ENCODE measurements at places on chromosomes 1 and 21.

DNA sequence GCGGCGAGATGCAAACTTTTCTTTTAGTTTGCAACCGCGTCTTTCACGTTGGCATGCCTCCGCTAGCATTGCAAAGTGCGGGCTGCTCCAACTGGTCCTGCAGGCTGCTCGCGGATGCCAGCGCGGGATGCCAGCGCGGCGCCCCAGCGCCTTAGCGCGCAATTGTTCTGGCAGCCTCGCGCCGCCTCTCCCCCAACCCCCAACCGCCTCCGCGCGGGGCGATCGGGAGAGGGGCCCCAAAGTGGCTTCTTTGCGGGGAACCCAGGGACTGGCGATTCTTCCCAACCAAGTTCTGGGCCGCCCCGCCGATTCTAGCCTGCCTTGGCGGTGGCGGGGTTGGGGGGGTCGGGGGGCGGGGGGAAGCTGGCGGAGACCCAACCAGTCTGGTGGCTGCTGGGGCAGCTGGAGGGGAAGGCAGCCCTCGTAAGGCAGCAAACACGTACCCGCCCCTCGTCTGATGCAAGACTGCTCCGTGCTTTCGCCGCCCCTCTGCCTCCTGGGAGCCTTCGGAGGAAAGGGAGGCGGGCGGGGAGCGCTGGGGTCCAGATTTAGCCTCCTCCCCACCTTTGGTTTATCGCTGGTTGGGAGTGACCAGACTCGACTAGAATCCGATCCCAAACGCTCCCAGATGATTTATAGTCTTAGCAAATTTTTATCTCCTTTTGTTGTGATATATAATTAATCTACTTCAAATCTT, 756 bp downstream of the PHGDH start:
- DNase-seq = peak; percentile 68

DNA sequence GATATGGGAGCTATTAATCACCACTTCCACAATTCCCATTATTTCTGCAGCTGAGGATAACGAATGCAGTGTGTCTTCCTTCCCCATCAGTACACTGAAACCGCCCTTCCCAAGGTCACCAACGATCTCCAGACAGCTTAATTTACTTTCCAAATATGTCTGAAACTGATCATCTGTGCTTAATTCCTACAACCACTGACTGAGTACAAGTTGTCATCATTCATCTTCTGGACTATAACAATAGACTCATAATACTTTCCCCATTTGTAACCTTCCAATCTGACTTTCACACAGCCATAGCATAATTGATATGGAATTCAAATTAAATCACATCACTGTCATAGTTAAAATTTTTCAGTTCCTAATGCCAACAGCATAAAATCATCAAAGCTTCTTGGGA, 17.4 kb downstream of the DNM3 start:
- DNase-seq = no peak

DNA sequence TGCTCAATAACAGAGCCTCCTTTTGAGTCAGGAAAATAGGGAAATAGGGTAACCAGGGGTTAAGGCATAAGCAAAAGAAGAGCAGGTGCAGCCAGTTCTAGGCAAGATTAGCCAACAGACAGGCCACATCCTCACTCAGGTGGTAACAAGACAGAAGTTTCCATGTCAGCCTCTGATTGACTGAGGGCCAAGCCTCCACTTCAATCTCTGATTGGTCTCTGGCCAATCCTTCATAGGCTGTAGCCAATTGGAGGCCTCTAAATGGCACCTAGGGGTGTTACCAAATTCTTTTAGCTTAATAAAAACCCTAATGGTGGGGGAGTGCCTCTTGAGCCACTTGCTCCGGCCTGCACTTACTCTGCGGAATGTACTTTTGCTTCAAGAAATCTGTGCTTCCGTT, 37.2 kb downstream of the LACTBL1 start:
- DNase-seq = no peak

- DNase-seq = no peak
These were observed 1.9 kb upstream of the CFH start for GRCh38 chr1:196649990-196650389.

DNA sequence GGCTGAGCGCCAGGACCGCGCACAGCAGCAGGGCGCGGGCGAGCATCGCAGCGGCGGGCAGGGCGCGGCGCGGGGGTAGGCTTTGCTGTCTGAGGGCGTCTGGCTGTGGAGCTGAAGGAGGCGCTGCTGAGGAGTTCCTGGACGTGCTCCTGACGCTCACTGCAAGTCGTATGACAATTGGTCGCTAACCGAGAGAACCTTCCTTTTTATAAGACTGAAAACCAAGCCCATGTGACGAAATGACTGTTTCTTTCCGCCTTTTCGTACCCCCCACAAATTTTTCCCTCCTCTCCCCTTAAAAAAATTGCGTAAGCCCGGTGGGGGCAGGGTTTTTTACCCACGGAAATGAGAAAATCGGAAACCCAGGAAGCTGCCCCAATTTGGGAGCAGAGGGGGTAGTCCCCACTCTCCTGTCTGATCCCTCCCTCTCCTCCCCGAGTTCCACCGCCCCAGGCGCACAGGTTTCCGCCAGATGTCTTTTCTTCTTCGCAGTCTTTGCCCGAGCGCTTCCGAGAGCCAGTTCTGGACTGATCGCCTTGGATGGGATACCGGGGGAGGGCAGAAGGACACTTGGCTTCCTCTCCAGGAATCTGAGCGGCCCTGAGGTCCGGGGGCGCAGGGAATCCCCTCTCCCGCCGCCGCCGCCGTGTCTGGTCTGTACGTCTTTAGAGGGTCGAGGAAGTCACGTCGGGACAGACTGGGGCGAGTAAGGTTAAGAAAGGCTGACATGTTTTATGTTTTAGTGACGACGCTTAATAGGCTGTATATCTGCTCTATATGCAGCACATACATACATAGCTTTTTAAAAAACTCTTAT, at the start of gene PTGS2:
TSS of gene PTGS2 (minus strand) at position 179 of the 817 bp plus-strand sequence. CDS start at position 46, 133 bp downstream.
- no peak for DNase-seq

GRCh38 chr1:220810179-220810653, 23.5 kb downstream of the MTARC1 start:
- no peak for DNase-seq

DNA sequence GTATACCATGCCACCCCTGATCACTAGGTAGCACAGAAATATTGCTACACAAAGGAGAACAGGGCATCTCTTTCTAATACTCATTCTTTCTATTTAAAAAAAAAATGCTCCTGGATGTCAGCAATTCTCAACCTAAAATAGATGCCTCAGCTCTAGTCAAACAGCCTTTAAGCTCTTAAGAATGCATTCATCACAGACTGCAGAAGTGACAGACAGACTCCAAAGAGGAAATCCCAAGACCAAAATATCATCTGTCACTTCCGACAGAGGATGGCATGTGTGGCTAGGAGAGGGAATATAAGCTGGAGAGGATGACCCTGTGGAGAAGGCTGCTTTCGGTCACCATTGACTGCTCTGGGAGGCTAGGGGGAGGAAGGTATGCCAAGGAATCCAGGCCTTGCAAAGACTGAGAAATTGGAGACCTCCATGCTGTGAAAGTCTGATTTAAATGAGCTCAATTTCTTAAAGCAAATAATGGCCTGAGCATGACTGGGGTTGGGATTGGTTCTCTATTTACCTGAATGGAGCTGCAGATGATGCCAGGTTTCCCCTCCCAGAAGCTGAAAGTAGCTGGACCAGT, 277.4 kb downstream of the BRINP2 start:
- no peak for DNase-seq

DNA sequence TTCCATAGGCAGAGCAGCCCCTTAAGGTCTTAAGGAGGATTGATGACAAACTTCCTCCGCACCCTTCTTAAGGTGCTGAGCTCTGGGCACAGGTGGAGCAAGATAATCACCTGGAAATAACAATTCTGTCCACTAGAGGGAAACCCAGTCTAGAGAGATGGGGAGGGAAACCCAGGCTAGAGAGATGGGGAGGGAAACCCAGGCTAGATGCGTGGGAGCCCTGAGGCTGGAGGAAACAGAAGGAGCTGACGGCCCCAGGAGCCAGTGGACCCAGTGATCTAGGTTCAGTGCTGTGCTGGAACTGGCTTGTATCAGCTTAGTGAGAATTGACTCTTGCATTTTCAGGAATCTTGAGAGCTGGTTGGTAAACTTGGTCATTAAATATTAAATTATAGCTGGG, 17.8 kb upstream of the MYCL start:
- peak; percentile 49 for DNase-seq

GRCh38 chr1:214427871-214428277, 123.5 kb downstream of the PTPN14 start:
- DNase-seq = no peak

DNA sequence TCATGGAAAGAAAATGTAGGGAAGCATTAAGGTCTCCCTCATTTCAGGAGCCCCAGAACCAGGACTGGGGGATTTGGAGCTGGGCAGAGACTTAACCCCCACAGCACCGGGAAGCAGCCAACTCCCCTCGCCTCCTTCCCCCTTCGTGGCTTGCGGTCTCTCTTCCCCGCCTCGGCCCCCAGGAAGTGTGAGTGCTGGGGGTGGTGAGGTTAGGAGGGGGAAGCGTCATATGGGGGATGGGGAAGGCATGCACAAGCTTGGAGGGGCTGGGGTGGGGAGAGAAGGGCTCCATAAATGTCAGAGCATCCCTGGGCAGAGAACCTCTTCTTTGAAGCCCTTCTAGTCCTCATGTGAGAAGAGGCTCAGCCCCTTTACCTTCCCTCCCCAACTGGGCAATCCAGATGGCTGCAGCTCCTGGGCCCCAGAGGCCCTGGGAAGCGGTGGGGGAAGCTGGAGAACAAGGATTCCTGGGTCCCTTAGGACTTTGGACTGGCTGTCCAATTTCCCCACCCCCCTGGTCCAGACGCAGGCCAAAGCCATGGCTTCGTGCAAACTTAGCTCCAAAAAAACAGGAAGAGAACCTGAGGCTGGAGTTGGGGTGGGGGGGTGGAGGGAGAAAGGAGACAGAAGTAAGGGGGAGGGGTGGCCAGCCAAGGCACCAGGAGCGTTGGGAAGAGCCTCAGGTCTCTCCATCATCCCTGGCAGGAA, 7.8 kb downstream of the ZBTB7B start:
- DNase-seq = no peak

DNA sequence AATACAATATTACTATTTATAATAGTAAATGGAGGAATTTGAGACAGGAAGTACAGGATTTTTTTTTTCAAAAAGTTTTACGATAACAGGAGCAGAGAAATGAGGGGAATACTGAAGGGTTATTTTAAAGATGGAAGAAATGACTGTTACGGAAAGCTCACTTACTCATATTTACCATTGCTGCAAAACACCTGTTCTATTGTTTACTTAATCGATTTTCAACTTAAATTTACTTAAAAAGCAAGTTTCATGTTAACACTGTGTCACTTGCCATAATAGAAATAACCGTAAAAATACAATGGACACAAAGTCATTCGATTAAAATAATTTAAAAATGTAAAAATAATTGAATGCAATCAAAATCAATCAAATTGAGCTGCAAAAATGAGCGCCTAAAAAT, 3.4 kb upstream of the EXO1 start:
- DNase-seq = no peak

DNA sequence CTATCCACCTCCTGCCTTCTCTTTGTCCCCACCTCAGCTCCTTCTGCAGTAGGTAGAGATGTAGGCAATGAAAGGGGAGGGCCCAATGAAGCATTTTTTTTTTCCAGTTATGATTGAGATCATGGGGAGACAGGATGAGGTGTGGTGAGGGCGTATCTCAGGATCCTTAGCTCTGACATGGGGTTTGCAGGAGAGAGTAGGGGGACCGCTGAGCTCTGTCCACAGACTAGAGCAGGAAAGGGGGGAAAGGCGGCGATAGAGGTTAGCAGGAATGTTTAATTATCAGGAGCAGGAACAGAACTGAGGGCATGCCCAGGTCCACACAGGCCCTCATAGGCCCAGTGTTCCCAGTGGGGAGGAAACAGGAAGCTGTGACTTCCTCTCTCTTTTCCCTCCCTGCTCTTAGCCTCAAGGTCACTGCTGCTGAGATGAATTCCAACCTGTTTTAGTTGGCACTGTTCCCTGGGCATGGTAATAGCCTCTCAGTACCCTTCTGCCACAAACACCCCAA, 901 bp upstream of the RXFP4 start:
- no peak for DNase-seq

DNA sequence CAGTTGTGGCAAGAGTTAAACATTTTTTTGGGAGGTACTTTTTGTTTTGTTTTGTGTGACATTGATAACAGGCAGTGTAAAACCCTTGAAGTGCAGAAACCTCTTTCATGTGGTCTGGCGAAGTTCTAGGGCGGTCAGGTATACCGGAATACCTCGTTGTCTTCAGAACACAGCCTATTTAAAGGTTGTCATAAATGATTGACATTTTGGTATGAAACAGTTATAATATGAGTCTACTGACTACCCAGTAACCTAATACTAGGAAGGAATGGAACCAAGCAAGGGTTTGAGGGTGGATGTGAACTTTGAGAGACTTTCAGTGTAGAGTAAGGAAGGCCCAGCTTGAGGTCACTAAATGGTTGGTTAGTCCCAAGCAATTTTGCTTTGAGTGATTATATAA, 40.5 kb downstream of the PATJ start:
- DNase-seq = no peak

DNA sequence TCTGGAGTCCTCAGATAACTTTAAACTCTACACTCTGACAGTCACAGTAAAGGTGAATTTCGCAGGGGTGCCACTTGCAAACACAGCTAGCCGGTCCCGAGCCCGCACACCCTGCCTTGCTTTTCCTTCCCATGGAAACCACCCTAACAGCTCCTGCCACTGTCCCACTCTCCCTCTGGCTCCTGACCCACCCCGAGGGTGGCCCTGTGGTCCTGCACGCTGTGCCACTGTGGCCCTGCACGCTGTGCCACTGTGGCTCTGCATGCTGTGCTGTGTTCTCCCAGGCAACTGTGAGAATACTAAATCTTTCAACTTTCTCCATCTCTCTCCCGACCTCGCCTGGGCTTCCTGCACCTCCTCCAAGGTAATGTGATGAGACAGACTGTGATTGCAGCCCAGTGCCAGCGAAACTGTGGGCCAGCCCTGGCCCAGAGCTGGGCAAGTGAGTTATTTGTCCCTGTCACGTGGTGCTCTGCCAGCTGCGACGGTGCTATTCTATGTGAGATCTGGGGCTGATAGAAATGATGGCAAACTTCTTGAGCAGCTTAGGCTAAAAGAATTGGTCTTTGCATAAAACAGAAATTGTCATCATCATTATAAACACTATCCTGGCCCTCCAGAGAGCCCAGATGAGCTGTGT, 63.4 kb upstream of the TARBP1 start:
- DNase-seq = no peak

DNA sequence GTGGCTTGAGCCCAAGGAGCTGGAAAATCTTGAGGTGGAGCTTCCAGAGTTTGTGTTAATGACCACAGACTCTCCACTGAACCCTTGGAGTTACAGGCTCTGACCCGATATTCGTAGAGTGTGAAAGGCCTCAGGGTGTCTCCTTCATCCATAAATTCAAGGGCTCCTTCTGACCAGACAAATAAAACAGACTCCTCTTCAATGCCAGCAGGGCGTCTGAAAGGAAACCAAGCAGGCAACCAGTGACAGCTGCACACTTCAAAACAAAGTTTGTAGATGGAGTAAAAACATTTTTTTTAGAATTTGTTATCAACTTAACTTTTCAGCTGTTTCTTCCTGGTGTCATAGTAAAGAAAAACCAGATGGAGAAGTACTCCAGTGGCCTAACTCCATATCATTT, 161.1 kb downstream of the KCTD3 start:
- DNase-seq = no peak

GRCh38 chr1:167152192-167152876, 58.5 kb downstream of the STYXL2 start:
- DNase-seq = no peak

GRCh38 chr1:100930494-100930893, 34.6 kb downstream of the SLC30A7 start:
- no peak for DNase-seq
